ENCODE measurements at places on chromosomes 13 and 19. TPM values are rescaled to one million over a fixed set of nuclear protein-coding genes. Genes with fewer than 3 reads are reported as not detected.

The CCDC8 gene
- total RNA-seq = 37.2 TPM

The CXCL17 gene
- total RNA-seq = not detected

The TMPRSS9 gene
- not detected for total RNA-seq

The DAZAP1 gene
- 103 TPM for total RNA-seq

The ZNF345 gene
- 2.4 TPM for total RNA-seq

The PGLYRP1 gene
- total RNA-seq = not detected

The RAB3A gene
- total RNA-seq = 0.89 TPM

The EXOC3L2 gene
- total RNA-seq = not detected

The BRCA2 gene
- total RNA-seq = 16.0 TPM

The FCER2 gene
- not detected for total RNA-seq

The HS6ST3 gene
- 0.12 TPM for total RNA-seq

The SRRM5 gene
- not detected for total RNA-seq

The RABAC1 gene
- 220 TPM for total RNA-seq

The TLE5 gene
- 88.9 TPM for total RNA-seq

The ADGRE3 gene
- under 0.01 TPM for total RNA-seq

The KIR2DL4 gene
- not detected for total RNA-seq

The EMC10 gene
- total RNA-seq = 48.5 TPM

The TNFSF13B gene
- total RNA-seq = 5.5 TPM

The ZNF418 gene
- total RNA-seq = 8.4 TPM
